T follicular helper cell (primary cell): ENCODE measurements at places on chromosomes 3 and 15.
A peak's percentile ranks its signal among the peaks of the same experiment; 100 is the strongest.

- DNase-seq, result no peak
Observed at GRCh38 chr15:75620841-75621391, 4.6 kb downstream of the SNUPN start.

- DNase-seq, result no peak
Observed at GRCh38 chr15:70195587-70196305, 98.0 kb upstream of the TLE3 start.

DNA sequence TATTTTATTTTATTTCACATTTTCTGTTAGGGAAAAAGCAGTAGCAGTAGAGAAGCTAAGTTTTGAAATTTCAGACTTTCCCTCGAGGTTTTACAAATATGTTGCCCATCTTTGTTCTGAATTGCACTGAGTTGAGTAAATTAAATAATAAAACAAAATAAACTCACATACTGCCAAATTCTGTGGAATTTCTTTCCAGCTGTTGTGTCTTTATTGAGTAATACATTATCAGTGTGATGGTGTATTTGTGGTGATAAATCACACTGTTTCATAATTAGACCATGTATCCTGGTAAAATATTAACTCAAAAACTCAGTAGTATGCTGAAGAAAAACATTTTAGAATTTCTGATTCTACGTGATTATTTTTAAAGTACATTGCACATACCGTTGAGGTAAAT is 592.1 kb downstream of the SI start:
- DNase-seq, result no peak

DNA sequence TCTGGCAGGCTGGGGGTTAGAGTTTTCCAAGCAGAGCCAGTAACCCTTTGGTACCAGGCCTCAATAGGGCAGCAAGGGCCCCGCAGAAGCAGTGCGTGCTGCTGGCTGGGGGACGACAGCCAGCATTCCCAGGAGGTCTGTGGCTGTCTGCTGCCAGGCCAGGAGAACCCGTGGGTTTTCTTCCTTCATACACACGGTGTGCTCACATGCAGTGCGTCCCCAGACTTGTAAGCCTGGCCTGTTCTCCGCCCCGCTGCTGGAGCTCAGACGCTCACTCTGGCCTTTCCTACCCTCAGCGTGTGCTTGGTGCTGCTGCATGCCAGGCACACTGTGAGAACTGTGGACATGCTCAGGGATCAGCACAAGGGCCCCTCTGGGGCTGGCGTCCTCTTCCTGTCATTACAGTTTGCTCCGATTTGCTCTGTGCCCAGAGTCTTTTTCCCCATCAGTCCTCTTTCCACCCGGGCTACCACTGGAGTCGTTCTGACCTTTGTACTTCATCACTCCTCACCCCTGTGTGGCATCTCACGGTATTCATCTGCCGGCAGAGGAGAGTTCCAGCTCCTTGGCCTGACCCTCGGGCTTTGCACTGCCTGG is 149.5 kb downstream of the DNAJB8 start:
- DNase-seq, result no peak

DNA sequence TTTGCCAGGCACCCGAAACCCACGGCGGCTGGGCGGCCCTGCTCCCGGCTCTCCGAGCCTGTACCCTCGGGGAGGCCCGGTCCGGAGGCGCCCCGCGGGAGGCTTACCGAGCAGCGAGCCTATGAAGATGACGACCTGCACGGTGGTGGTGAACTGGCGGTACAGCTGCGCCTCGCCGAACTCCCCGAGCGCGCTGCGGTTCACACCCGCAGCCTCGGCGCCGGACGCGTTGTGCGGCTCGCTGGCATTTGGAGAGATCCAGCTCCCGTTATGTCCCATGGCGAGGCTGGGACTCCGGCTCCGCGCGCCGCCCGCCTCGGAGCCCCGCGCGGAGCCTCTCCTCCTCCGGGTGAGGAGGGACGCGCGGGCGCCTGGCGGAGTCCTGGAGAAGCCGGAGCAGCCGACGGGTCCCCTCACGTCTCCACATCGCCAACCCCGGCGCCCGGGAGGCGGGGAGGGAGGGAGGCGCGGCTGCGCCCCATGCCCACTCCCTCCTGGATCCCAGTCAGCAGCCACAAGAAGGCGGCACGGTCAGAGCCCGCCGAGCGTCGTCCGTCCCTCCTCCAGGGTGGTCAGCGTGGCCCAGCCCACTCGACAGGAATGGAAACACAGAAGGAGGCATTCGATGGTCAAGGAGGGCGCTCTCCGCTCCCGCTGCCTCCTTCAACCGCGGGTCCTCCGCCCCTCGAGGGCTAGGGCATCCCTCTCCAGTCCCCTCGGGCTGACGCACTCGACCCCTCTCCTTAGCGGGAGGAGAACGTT is at the start of gene GPR176:
TSS of gene GPR176 (minus strand) at position 519 of the 762 bp plus-strand sequence. CDS start at position 279, 240 bp downstream.
- no peak for DNase-seq

GRCh38 chr15:88913017-88913849 is at the start of gene MFGE8:
TSS of gene MFGE8 (minus strand) at chr15:88913379. CDS start at chr15:88913319, 60 bp downstream.
- DNase-seq, result peak; percentile 55

GRCh38 chr15:73240866-73241499 is 127.8 kb downstream of the HCN4 start:
- peak; percentile 56 for DNase-seq

GRCh38 chr15:30901889-30902288 is 1.8 kb upstream of the FAN1 start:
- DNase-seq, result no peak

DNA sequence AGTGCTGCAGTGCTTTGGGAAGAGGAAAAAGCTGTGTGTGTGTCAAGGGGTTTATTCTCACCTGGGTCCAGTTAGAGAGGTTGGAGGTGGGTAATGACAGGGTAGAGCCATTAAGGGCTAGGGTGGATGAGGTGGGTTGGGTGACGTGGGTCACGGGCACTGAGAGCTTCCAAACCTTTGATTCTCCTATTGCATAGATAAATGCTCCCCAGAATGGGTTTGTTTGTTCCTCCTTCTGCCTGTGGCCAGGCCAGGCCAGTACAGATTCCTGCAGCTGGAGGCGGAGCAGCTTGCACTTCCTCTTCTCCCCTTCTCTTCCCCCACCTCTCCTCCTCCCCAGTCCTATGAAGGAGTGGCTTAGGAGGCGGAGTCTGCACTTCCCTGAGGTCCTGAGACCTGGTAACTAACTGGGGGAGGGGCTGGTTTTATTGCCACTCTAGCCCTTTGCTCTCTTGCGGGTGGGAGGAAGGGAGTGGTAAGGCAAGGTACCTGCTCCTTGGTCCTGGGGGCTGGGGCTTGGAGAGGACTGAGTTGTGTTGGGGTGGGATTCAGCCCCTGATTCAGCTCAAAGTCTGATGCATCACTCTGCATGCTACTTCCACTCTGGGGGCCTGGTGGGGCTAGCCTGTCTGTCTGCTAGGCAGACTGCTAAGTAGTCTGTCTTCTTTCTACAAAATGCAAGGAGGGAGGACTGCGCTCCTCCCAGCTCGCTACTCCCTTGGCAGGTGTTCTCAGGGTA is 3.5 kb downstream of the SPINT1 start:
- no peak for DNase-seq

GRCh38 chr3:59611649-59612443 is 562.0 kb upstream of the CFAP20DC start:
- no peak for DNase-seq

DNA sequence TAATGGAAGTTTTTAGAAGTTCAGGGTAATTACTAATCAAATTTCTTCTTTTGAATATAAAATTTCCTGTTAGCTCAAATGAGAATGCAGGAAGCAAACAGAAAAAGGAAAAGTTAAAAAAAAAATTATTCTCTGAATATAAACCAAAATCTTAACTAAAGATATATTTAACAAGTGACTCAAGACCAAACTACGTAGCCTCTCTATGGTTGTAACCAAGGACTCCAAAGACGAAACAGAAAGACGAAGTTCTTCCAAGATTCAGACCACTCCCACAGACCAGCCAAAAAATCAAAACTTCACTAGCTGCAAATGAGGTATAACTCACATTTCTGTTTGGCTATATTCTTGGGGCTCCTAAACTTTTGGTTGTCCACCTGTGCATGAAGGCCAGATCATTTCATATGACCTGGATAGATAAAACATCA is 846.5 kb upstream of the ALCAM start:
- DNase-seq, result no peak

DNA sequence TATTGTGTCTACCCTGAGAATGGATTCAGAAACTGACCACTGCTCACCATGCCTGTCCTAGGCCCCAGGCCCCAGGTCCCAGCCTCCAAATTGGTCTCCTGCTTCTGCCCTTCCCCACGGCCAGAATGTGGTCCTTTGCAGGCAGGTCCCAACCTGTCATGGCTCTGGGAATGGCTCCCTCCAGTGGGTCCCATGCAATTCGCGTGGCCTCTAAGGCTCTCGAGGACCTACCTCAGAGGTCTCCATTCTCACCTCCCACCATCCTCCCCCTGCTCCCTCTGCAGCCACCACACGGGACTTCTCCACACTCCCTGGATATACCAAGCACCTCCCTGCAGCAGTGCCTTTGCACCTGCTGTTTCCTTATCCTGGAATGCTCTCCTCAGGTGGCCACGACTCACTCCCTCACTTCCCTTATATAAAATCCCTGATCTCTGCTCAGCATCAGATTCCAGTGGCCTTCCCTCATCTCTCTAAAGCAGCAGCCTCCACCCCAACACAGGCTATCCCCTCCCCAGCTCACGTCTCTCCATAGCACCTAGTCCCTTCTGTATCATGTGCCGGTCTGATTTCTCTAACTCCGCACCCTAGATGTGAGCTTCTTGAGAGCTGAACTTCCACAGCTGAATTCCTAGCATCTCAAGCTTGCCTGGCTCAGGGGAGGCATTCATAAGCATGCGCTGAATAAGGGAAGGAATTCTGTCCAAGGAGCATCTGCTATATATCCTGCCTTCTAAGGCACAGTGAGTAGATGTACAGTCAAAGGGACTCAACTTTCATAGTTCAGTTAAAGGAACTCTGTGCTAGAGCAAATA is 56.9 kb downstream of the ARRDC4 start:
- no peak for DNase-seq

DNA sequence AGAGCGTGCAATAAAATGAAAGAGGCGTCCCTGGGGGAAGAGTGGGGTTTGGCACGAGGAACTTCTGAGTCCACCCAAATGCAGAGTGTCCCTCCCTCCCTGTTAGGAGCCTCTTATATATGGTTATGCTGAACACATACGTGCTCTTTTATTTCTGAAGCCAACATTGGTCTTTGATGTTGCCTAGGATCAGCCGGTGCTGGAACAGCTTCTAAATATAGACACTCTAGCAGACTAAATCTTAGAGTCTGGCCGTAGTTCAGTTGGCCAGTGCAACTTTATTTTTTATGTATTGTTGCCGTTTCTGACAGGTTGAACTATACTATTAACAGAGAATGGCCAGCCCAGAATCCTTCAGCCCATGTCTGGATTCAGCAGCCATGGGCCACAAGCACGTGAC is 128.7 kb downstream of the GHSR start:
- no peak for DNase-seq

GRCh38 chr15:63238171-63238570 is 39.2 kb upstream of the APH1B start:
- DNase-seq, result no peak

DNA sequence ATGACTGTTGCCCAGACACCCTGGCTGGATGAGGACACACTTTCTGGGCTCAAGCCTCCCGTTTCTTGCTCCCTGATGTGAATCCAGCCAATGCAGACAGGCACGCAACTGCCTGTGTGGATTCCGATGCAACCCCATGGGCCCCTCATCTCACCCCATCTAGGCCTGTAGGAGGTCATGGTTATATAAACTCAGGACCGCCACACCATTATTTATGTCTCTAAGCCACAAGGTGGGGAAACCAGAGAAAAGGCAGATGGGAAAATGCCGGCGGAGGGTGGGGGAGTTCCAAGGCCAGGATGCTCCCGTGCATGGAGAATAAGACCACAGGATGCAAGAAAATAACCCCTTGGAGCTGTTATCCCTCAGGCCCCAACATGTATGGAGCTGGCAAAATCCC is 2.0 kb downstream of the MESP1 start:
- no peak for DNase-seq

- no peak for DNase-seq
Observed at GRCh38 chr15:92663250-92663951, 7.8 kb upstream of the FAM174B start.

DNA sequence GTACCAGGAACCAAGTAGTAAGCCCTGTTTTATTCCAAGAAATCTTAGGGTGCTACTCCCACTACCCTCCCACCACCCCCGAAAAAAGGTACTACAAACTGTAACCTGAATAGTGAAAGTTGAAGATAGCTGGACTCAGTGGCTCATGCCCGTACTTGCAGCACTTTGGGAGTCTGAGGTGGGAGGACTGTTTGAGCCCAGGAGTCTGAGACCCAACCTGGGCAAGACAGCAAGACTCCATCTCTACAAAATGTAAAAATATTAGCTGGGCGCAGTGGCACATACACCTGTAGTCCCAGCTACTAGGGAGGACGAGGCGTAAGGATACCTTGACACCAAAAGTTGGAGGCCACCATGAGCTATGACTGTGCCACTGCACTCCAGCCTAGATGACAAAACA is 7.9 kb downstream of the RHOA start:
- DNase-seq, result no peak

GRCh38 chr15:43881245-43881644 is 54.4 kb downstream of the WDR76 start:
- DNase-seq, result no peak

DNA sequence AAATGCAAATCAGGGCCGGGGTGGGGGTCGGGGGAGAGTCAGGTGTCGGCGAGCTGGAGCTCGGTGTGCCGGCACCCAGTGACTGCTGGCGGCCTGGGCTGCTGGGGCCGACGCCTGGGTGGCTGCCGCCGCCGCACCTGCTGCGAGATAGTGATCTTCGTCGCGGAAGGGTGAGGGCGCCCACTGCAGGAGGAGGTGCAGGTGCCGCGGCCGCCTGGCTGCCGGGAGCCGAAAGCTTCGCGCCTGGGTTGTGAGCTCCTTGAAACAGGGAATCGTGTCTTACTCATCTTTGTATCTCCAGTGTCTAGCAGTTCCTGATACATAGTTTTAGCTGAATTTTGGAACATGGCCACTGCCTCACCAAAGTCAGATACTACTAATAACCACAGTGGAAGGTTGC is 64.0 kb upstream of the CPOX start:
- DNase-seq, result peak; percentile 6

GRCh38 chr3:20878691-20879090 is 692.7 kb upstream of the SGO1 start:
- DNase-seq, result no peak

GRCh38 chr15:62306851-62307504 is 141.9 kb upstream of the C2CD4B start:
- DNase-seq, result no peak

GRCh38 chr3:147941969-147942368 is 532.8 kb downstream of the ZIC1 start:
- no peak for DNase-seq

GRCh38 chr3:127790882-127791183 is 31.5 kb downstream of the MGLL start:
- DNase-seq, result no peak
